Astrocyte of the spinal cord (primary cell): ENCODE measurements at places on chromosomes 7 and 10.
A peak's percentile ranks its signal among the peaks of the same experiment; 100 is the strongest.

GRCh38 chr10:80518143-80518806 is 19.4 kb upstream of the SH2D4B start:
- DNase-seq, result no peak

GRCh38 chr10:47277352-47278151 is 22.4 kb upstream of the GDF10 start:
- no peak for DNase-seq

GRCh38 chr7:39678930-39679709 is 55.7 kb downstream of the RALA start:
- no peak for DNase-seq

GRCh38 chr7:50795253-50795652 is 12.6 kb upstream of the GRB10 start:
- DNase-seq, result no peak

DNA sequence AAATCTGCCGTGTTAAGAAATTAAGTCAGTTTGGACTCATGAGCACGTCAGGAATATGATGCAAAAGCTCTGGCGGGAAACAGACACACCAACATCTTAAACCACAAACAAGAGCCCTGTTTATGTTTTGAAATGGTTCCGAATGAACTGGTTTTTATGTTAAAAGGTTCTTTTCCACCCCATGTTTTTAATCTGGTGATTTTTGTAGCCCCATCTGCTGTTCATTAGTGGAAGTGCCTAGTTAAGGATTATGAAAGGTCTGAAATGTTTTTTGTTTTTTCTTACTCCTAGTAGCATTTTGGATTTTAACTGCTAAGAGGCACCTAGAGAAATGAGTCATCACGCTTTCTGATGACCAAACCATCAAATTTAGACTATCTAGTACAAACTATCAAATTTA is 404.1 kb upstream of the MKI67 start:
- DNase-seq, result no peak

DNA sequence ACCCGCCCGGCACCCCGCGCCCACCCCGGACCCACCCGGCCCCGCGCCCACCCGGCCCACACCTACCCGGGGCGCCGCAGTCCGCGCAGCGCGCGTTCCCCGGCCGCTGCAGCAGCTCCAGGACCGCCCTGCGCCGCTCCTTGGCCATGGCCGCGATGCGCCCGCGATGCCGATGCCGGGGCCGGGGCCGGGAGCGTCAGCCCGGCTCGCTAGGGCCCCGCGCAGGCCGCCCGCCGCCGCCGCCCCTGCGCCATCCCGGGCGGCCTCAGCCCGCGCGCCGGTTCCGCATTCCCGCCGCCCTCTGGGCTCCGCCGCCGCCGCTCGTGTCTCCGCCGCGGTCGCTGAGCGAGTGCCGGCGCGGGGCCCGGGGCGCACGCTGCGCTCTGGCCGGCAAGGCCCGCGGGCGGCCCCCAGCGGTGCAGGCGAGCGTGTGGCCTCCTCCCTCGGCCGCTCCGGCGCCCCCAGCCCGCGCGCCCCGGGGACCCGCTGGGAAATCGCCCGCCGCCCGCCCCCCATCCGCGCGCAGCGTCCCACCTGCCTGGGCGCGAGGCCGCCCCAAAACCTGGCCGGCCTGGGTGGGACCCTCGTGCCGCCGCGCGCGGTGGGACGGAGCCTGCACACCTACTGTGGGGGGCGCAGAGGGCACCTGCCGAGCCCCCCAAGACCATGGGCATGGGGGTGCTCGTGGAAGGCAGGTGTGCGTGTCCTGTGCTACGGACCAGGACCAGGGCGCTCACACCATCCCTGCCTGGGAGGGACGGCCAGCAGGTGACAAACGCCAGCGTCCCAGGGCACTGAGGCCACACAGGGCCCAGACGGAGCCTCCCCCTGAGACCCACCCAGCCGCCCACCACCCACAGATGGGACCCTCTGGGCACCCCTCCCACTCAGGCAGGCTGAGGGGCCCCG is at the start of gene ADAP1:
ADAP1 (minus strand) TSS at position 351 of the 909 bp plus-strand sequence; CDS start at position 148, 203 bp downstream.
- DNase-seq, result no peak

GRCh38 chr7:155568842-155569494 is 22.6 kb upstream of the CNPY1 start:
- DNase-seq, result no peak

DNA sequence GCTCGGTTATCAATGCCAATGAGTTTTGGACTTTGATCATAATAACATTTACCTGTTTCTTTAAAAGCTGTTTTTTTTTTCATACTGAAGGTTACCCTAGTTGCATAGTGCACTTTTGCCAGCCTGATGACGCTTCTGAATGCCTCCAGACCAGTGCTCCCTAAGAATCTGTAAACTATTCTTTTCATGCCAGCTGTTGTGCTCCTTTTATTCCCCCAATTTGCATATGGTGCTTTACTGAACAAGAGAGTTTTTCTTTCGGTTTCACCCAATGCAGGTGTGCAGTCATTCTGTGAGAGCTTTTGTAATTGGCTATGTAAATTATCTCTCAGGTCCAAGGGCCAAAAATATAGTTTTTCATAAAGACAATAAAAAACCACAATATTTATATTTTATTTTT is 48.1 kb upstream of the GLCCI1 start:
- DNase-seq, result no peak

DNA sequence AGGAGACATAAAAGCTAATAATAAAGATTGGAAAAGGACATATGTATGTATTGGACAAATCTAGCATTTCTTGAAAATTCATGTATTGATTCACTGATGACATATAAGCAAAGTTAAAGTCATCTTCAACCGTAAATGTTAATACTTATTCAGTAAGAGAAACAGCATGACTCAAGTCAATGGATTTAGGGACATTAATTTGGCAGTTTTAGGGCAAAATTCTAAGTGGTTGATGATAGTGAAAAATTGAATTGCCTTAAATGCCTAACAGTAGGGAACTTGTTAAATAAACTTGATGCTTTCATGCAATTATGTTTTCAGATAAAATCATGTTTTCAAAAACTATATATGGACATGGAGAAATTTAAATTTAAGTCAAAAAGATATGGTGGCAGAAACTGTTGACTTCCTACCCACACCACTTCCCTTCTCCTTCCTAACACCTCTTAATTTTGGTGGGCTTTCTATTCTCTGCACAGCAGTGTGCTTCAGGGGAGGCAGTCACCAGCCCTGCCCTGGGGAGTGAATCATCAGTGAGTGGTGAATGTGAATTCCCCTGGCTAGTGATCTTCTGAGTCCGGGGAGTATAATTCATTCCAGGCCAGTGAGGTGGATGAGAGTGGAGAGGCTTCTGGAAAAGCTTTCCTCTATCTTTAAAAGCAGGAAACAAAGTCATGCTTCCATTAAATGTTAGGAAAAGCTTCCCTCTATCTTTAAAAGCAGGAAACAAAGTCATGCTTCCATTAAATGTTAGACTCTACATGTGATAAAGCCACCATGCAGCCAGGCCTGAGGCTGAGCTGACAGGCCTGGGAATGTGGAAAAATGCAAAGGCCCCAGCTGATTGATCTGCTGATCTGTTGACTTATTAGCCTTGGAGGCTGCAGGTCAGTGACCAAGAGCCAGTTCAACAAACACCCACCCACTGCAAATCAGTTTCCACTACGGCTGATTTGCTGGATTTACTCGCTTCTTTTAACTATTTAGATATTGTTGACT is 25.2 kb upstream of the ITGB1 start:
- peak; percentile 96 for DNase-seq

GRCh38 chr10:75598998-75599397 is 167.6 kb downstream of the LRMDA start:
- no peak for DNase-seq

DNA sequence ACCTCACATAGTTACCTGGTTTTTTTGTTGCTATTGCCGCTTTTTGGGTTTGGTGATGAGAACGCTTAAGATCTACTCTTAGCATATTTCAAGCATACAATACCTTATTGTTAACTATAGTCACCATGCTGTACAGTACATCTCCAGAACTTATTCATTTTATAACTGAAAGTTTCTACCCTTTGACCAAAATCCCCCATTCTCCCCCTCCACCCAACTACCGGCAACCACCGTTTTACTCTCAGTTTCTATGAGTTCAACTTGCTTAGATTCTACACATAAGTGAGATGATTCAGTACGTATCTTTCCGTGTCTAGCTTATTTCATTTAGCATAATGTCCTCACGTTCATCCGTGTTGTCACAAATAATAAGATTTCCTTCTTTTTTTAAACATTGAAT is 86.7 kb upstream of the IL6 start:
- DNase-seq, result no peak

DNA sequence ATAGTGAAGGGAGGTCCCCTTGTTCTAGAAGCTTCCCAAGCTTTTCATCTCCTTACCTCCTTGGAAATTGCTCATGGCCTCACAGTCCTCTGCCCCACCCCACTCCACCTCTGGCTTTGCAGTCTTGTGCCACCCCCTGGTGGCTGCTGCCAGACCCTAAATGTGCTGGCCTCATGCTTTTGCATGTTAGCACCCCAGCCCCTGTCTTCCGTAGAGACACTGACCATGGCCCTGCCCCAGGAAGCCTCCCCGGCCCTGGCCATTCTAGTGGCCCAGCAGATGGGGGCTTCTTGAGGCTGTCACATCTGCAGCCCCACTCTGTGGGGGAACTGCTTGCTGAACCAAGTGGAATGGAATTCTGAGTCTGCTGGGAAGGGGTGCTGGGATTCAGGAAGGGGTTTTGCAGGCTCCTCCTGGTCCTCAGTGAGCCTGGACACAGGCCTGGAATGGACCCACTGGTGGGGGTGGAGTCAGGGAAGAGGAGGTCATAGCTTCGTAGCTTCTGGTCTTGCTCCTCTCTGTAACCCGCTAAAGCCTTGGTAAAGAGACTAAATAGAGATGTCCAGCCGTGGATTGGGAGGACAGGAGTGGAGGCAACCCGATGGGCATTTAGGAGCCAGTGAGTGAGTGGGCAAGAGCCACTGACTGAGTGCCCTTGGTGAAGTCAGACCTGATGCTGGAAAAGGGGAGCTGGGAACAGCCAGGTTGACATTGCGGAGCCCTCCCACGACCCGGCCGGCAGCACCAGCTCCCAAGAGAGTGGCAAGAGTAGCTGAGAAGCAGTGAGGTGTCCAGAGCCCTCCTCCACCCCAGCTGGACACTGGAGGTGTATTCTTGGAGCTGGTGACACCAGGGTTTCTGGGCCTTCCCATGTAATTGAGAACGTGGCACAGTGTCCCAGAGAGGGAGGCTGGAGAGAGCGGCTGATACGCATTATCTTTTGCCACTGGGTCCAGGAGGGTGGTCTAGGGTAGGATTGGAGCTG is 20.9 kb downstream of the RAMP3 start:
- no peak for DNase-seq

GRCh38 chr7:129423700-129424410 is 10.4 kb upstream of the STRIP2 start:
- DNase-seq, result peak; percentile 7

GRCh38 chr10:11934262-11934661 is 108.3 kb downstream of the UPF2 start:
- peak; percentile 12 for DNase-seq

DNA sequence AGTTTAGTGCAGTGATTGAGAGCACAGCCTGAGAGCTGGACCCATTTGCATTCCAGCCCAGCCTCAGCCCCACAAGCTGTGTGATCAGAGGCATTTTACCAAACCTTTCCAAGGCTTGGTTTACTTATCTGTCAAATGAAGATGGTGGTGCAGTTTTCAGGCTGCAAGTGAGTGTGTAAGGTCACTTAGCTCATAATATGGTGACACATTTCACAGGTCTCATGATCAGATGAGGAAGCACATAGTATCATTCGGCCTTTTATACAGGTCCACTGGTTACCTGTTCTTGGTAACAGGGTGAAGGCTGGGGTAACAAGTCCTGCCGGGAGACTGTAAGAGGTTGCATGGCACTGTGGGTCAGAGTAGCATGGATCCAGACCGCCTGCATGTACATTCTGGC is 371.7 kb downstream of the LRMDA start:
- no peak for DNase-seq

GRCh38 chr7:21507627-21508343 is 35.1 kb upstream of the DNAH11 start:
- peak; percentile 16 for DNase-seq

DNA sequence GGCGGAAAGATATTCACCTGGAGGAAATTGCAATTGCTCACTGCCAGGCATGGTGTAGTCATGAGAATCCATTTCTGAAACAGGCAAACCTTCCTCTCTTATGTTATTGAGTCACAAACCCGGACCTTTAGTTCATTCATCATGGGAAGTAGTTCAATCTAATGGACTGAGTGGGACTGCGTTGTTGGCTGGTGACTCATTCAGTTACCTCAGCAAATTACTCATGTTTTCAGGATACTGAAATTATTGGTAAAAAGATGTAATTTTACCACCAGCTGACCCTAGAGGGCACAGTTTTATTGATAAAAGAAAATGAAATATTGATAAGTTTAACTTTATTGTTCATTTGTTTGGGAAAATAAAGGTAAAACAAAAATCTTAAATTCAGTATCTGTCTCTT is 1194.4 kb upstream of the SORCS1 start:
- DNase-seq, result peak; percentile 85

DNA sequence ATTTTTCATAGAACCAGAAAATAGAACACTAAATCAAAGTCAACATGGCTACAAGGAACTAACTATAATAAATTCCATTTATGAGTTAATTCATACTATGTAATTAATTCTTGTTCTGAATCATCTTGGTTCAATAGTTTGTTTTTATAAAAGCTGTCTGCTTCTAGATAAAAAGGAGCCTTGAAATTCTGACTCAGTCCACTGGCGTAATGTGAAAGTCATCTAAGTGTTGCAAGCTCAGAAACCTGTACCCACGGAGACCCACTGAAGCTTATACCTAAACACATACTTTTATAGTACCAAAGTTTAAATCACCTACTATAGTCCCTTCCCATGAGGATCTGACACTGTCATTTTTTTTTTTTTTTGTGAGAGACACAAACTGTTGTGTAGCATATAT is 489.4 kb downstream of the SEMA3D start:
- peak; percentile 92 for DNase-seq

DNA sequence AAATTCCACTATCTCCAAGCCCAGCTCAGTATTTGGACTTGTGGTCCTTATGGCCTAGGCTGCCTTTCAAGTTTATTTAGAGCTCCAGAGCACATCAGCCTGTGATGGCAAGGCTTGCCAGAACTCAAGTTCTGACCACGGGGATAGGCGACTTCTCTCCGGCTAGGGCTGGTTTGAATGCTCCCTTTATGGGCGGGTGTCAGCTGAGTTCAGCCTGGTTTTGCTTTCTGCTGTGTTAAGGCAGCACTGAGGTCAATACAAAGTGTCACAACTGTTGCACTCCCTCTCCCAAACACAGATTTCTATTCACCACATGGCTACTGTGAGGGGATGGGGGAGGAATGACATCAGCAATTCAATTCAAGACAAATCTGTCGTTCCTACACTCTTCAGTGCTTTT is 318.1 kb upstream of the MYO3A start:
- no peak for DNase-seq

- no peak for DNase-seq
Measured at GRCh38 chr10:78155722-78156121, 122.1 kb downstream of the RPS24 start.

- no peak for DNase-seq
Measured at GRCh38 chr10:86306628-86307278, 59.8 kb downstream of the GRID1 start.

GRCh38 chr10:15642095-15642494 is 77.6 kb downstream of the ITGA8 start:
- DNase-seq, result peak; percentile 50

GRCh38 chr7:133863362-133864061 is 263.6 kb upstream of the LRGUK start:
- no peak for DNase-seq

GRCh38 chr7:105131890-105132289 is 117.9 kb downstream of the KMT2E start:
- DNase-seq, result no peak

GRCh38 chr10:122152544-122152943 is 118.6 kb upstream of the BTBD16 start:
- peak; percentile 74 for DNase-seq
